ENCODE measurements at places on chromosomes 11 and 22.
A peak's percentile ranks its signal among the peaks of the same experiment; 100 is the strongest.

GRCh38 chr11:105443623-105444022 is 166.2 kb upstream of the GRIA4 start:
- DNase-seq = no peak

- no peak for DNase-seq
Measured at GRCh38 chr11:100467821-100468508, 219.1 kb upstream of the ARHGAP42 start.

- no peak for DNase-seq
Measured at GRCh38 chr11:119673759-119674336, 55.2 kb downstream of the NECTIN1 start.

DNA sequence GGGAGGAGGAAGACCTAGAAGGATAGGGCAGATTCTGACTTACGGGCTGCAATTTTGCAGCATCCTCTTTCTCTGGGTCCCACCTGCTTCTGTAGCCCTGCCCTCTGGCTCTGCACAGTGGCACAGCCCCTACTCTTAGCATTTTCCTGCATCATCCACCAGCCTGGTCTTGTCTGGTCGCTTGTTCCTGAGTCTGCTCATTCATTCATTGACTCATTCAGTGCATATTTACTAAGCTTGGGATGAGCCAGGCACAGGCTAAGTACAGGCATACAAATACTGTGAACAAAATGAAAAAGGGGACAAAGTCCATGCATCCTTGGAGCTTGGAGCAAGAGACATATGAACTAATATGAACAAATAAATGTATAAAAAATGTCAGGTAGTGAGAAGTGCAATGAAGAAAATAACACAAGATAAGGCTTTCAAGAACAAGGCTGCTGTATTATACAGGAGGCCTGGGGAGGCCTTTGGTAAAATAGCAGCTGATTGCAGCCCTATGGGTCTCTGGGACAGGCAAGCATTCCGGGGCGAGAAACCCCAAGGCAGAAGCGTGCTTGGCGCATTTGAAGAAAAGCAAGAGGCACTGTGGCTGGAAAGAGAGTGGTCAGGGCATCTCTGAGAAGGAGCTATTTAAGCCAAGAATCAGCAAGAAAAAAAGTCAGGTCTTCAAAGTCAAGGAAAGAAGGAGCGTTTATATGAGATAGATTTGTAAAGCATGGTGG is 108.0 kb upstream of the ALX4 start:
- no peak for DNase-seq

DNA sequence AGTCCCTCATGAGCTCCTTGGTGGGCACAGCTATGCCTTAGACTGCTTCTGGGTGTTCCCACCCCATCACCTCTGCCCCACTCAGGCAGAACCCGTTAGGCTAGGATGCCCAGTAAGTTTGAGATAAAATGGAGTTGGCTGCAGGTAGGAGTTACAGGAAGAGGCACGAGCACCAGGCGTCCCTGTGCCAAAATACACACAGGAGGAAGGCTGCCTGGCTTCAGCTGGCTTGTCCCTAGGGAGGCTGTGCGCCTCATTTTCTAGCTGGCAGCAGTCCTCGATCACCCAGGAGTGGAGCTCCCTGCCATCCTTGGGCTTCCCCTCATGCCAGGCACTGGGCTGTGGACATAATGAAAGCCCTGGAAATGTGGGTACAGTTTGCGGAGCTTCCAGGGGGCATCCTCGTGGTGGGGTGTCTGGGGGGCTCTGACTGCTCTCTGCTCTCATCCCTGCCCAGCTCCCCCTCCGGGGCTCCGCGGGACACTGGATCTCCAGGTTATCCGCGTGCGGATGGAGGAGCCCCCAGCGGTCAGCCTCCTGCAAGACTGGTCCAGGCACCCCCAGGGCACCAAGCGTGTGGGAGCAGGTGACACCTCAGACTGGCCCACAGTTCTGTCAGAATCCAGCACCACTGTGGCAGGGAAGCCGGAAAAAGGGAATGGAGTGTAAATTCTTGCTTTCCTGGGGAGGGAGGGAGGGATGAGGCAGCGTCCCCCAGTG is 12.3 kb upstream of the MARK2 start:
- peak; percentile 34 for DNase-seq
